Activated T-helper 1 cell treated with anti-CD3 and anti-CD28 coated beads, Interleukin-2, amount 50 U/mL, for 16 hours (primary cell): ENCODE measurements at places on chromosomes 1 and 21.

GRCh38 chr1:96978444-96978843, 256.9 kb downstream of the PTBP2 start:
- no peak for DNase-seq

- DNase-seq = no peak
Measured at GRCh38 chr1:181499825-181500224, 16.5 kb downstream of the CACNA1E start.

DNA sequence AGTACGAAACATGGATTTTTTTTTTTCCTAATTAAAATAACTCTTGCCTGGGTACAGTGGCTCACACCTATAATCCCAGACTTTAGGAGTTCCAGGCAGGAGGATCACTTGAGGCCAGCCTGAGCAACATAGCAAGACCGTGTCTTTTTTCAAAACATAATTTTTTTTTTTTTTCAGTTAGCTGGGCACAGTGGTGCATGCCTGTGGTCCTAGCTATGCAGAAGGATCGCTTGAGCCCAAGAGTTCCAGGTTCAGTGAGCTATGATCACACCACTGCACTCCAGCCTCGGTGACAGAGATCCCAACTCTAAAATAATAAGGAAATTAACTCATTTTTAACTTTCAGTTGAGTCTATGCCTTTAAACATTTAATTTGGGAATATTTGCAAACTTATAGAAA, 170.1 kb downstream of the NEK7 start:
- DNase-seq = no peak

- no peak for DNase-seq
Measured at GRCh38 chr21:25507522-25507921, 99.8 kb downstream of the MRPL39 start.

GRCh38 chr1:12415038-12415466, 185.2 kb downstream of the VPS13D start:
- DNase-seq = no peak

- no peak for DNase-seq
Measured at GRCh38 chr21:25895565-25896205, 160.9 kb downstream of the GABPA start.

GRCh38 chr1:17419626-17420328, 19.7 kb downstream of the RCC2 start:
- peak; percentile 44 for DNase-seq

- no peak for DNase-seq
Measured at GRCh38 chr1:244089561-244089960, 38.5 kb downstream of the ZBTB18 start.

DNA sequence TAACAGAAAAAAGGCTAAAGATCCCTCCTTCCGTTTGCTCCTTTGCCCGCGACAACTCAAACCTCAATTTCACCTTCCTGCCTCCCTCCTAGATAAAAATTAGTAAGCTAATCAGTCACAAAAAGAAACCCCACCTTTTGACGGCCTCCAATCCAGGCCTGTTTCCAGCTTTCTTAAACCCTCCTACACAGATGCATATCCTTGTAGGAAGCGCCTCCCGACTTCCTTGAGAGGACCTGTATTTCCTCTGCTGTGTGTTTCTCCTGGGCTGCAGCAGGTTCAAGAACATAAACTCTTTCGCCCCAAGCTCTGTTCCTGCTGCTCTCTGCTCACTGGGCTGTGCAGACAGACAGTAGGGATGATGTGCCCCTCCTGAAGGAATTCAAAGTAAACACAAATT, 168.8 kb downstream of the CYYR1 start:
- no peak for DNase-seq

- DNase-seq = no peak
Measured at GRCh38 chr1:109373126-109373525, 24.6 kb downstream of the SORT1 start.

DNA sequence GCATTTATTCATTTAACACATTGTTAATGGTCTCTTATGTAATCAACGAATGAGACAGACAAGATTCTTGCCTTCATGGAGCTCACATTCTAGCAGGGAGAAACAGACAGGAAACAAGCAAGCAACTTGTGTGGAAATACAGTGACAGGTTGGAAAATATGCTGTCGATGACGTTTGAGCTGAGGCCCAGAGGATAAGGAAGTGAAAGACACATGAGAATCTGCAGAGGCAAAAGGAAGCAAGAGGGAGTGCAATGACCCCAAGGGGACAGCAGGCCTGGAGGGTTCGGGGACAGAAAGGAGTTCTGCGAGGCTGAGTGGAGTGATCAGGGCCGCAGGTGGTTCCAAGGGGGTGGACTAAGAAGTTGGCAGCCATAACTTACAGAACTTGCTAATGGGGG, 60.6 kb upstream of the AKT3 start:
- no peak for DNase-seq

GRCh38 chr1:15538771-15539170, 12.1 kb downstream of the DNAJC16 start:
- no peak for DNase-seq

- no peak for DNase-seq
Measured at GRCh38 chr1:29365906-29366670, 129.8 kb downstream of the PTPRU start.

DNA sequence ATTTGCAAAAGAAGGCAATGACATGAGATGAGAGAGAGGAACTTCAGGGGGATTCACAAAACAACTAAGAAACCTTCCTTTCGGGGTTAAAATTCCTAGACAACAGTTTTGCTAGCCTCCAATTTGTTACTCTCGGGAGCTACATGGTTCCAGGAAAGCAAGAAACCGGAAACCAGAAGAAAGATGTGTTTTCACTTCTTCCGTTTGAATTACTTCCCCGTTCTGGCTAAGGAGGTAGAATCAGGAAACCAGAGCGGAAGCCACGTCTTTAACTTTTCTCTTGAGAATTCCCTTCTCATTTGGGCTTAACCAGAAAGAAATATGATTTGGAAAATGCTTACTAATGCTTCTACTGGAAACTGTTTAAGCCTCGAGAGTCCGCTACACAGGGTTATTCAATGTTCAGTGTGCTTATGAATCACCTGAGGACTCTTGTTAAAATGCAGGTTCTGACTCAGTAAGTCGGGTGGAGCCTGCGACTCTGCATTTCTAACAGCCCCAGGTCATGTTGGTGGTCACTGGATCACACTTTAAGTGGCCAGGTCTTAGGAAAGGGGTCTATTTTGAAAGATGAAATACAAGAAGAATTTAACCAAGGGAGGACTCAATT, 43.5 kb upstream of the MCOLN3 start:
- no peak for DNase-seq

DNA sequence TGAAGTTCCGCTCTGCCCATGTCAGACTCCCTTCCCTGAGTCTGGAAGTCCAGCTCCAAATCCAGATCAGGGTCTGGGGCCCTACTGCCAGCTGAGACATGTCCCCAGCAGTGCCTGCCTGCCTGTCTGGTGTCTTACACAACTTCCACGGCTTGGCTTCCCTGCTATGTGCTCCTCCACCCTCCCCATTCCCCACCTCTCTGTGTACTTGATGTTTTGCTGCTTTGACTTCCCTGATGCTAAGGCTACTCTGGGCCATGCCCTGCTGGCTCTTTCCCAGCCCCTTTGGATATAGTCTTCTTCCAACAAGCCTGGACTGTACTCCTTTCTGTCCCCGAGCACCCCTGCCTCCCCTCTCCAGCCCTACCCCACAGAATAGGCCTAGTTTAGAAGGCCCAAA, 7.3 kb downstream of the GJA5 start:
- DNase-seq = no peak

- no peak for DNase-seq
Measured at GRCh38 chr1:85275701-85276214, 674 bp downstream of the BCL10 start.

DNA sequence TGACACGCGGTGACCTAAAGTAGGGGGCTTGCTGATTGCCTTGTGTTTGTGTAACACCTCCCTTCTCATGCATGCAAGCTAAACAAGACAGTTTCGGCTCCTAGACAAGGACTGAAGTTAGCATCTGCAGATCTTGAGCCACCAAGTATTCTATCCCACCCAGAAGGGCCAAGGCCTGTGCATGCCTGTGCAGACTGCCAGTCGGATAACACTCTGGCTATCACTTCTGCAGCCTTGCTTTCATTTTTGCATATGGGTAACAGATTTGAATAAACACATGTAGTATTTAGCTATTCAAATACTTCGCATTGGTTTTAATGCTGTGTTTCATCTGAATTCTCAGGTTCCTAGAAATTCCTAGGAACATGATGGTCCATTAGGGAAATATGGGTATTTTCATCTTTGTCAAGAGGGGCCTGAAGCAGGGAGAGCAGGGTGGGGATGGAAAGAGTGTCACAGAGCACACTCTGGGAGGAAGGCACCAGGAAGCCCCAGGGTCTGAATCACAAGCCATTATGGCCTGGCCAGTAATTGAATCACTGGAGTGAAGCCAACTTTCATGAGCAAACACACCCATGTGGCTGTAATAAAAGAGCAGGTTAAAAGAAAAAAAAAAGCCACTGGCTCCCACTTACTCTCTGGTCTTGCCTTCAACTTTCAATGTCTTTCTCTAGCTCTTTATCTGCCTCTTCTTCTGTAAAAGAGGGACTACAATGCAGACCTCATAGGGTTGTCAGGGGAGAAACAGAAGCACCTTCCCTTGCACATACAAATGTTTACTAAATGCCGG, 28.3 kb downstream of the GADD45A start:
- no peak for DNase-seq

- no peak for DNase-seq
Measured at GRCh38 chr1:204087181-204087892, 14.4 kb downstream of the SOX13 start.

DNA sequence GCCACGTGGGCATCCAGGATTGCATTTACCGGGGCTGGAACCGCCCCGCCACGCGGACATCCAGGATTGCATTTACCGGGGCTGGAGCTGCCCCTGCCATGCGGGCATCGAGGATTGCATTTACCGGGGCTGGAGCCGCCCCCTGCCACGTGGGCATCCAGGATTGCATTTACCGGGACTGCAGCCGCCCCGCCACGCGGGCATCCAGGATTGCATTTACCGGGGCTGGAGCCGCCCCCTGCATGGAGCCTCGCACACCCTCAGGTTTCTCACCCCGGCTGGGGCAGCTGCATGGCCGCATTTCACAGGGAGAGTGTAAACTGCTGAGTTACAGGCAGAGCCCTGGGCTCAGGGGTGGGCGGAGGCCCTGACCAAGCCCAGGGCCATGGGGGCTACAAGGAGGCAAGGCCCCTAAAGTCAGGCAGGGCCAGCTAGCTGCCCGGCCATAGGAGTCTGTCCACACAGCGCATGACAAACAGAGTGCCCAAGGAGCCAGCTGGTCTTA, 166.8 kb upstream of the ARHGEF16 start:
- no peak for DNase-seq

DNA sequence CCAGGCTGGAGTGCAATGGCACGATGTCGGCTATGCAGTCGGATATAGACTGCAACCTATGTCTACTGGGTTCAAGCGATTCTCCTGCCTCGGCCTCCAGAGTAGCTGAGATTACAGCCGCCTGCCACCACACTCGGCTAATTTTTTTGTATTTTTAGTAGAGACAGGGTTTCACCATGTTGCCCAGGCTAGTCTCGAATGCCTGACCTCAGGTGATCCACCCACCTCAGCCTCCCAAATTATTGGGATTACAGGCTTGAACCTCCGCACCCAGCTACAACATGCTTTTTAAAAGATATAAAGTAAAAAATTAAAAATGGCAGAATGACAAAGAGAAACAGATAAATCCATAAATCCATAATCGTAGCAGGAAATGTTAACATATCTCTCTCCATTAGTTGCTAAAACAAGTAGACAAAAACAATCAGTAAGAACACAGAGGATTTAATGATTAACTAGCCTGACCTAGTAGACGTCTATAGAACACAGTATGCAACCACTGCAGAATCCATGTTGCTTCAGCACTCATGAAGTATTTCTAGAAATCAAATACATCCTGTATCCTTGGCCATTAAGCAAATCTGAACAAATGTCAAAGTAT, 59.9 kb upstream of the SPOCD1 start:
- no peak for DNase-seq
